ENCODE measurements at places on chromosomes 7 and 10. TPM values are rescaled to one million over a fixed set of nuclear protein-coding genes. Genes with fewer than 3 reads are reported as not detected.

GRCh38 chr10:75663947-75664664 is 232.7 kb downstream of the LRMDA start:
- no peak for DNase-seq

- DNase-seq: no peak
Observed at GRCh38 chr7:47354071-47354470, 227.8 kb downstream of the TNS3 start.

GRCh38 chr10:76115471-76116155 is 684.2 kb downstream of the LRMDA start:
- DNase-seq: no peak

GRCh38 chr10:92342796-92343195 is 51.8 kb downstream of the MARCHF5 start:
- no peak for DNase-seq

DNA sequence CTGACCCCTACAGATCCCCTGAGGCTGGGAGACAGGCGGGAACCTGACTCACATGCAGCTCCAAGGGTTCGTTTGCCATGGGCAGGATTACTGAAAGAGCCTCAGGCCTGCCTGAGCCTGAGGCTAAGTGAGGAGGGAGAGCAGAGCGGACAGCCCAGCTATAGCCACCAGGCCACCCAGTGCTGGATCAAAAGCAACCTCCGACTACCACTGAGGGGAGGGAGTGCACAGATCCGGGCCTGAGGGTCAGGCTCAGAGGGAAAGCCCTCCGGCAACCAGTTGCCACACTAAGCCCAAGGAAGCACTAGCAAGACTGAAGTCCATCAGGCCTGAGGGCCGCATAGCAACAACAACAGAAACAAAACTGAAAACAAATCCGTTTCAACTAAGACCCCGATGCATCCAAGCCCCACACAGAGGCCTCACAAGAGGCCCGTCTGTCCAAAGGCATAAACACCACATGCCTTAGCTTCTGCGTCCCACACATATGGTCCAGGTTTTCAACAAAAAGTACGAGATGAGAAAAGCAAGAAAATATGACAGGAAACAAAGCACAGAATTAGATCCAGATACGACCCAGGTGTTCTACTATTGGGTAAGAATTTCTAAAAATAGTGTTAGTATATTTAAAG is 92.5 kb upstream of the VIPR2 start:
- no peak for DNase-seq

The CPA2 gene
- 0.32 TPM for total RNA-seq

The PLEKHS1 gene
- under 0.01 TPM for total RNA-seq

The GNAT3 gene
- total RNA-seq: not detected

The RTKN2 gene
- total RNA-seq: 15.1 TPM

The MKI67 gene
- 21.2 TPM for total RNA-seq

The SORCS1 gene
- total RNA-seq: not detected
